ENCODE measurements at places on chromosomes 2 and 18. TPM values are rescaled to one million over a fixed set of nuclear protein-coding genes. Genes with fewer than 3 reads are reported as not detected.
A peak's percentile ranks its signal among the peaks of the same experiment; 100 is the strongest.

GRCh38 chr2:230772156-230772555, 59.5 kb downstream of the CAB39 start:
- DNase-seq, result no peak

The ALPP gene
- total RNA-seq, result 0.28 TPM

- DNase-seq, result peak; percentile 83
These were observed 970 bp upstream of the ADCYAP1 start for GRCh38 chr18:903701-904100.

The SPDYA gene
- 0.42 TPM for total RNA-seq

The AQP12A gene
- total RNA-seq, result not detected
